Central memory CD8-positive, alpha-beta T cell (primary cell): ENCODE measurements at places on chromosomes 4 and X.

- H3K27ac ChIP-seq, result no peak overlapping the region
- H3K4me1 ChIP-seq, result peaks cover 5% of the 10 kb centered on the region
- peak overlapping the region; percentile 42 for H3K4me3 ChIP-seq
- H3K27me3 ChIP-seq, result peaks cover 70% of the 10 kb centered on the region
Observed at GRCh38 chr4:140252742-140253555, 99.0 kb upstream of the MAML3 start.

- no peak for DNase-seq
- no peak overlapping the region for H3K27ac ChIP-seq
- H3K4me3 ChIP-seq, result no peak overlapping the region
- H3K27me3 ChIP-seq, result no peaks in the 10 kb centered on the region
- H3K36me3 ChIP-seq, result no peaks in the 10 kb centered on the region
- H3K4me1 ChIP-seq, result no peaks in the 10 kb centered on the region
Observed at GRCh38 chr4:28822163-28822562, 1898.0 kb upstream of the PCDH7 start.

- no peaks in the 10 kb centered on the region for H3K36me3 ChIP-seq
- no peak overlapping the region for H3K4me3 ChIP-seq
- no peaks in the 10 kb centered on the region for H3K27me3 ChIP-seq
- DNase-seq, result no peak
- H3K4me1 ChIP-seq, result no peaks in the 10 kb centered on the region
Observed at GRCh38 chr4:125527681-125528080, 212.9 kb downstream of the FAT4 start.

GRCh38 chr4:115972967-115973366 is 859.5 kb upstream of the NDST4 start:
- no peak overlapping the region for H3K27ac ChIP-seq
- H3K36me3 ChIP-seq, result peaks cover 1% of the 10 kb centered on the region
- no peak for DNase-seq
- no peaks in the 10 kb centered on the region for H3K4me1 ChIP-seq
- no peak overlapping the region for H3K4me3 ChIP-seq

GRCh38 chr4:60129740-60130139 is 1070.4 kb upstream of the ADGRL3 start:
- H3K4me1 ChIP-seq, result no peaks in the 10 kb centered on the region
- no peak overlapping the region for H3K27ac ChIP-seq
- DNase-seq, result no peak
- H3K4me3 ChIP-seq, result no peak overlapping the region
- H3K36me3 ChIP-seq, result no peaks in the 10 kb centered on the region
- H3K27me3 ChIP-seq, result no peaks in the 10 kb centered on the region

GRCh38 chr4:44761306-44761705 is 35.0 kb upstream of the GNPDA2 start:
- no peak for DNase-seq
- no peaks in the 10 kb centered on the region for H3K36me3 ChIP-seq
- H3K4me3 ChIP-seq, result no peak overlapping the region

DNA sequence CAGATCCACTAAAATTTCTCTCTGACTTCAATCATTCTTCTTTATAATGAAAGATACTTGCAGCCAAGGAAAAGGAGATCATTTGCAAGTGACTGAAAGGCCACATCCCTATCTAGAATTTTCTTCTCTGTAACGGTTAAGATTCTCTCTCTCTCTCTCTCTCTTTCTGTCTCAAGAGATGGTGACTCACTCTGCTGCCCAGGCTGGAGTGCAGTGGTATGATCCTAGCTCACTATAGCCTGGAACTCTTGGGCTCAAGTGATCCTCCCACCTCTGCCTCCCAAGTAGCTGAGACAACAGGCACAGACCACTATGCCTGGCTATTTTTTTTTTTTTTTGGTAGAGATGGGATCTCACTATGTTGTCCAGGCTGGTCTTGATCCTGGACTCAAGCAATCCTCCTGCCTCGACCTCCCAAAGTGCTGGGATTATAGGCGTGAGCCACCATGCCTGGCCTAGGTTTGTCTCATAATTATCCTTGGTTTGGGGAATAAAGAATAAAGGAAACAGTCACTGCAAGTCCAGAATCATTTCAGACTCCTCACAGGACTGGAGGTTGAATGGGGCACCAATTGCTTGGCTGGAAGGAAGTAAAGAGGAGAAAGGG is 33.3 kb upstream of the GALNT7 start:
- H3K36me3 ChIP-seq, result peaks cover 1% of the 10 kb centered on the region
- H3K4me1 ChIP-seq, result no peaks in the 10 kb centered on the region
- H3K27me3 ChIP-seq, result peaks cover 48% of the 10 kb centered on the region

DNA sequence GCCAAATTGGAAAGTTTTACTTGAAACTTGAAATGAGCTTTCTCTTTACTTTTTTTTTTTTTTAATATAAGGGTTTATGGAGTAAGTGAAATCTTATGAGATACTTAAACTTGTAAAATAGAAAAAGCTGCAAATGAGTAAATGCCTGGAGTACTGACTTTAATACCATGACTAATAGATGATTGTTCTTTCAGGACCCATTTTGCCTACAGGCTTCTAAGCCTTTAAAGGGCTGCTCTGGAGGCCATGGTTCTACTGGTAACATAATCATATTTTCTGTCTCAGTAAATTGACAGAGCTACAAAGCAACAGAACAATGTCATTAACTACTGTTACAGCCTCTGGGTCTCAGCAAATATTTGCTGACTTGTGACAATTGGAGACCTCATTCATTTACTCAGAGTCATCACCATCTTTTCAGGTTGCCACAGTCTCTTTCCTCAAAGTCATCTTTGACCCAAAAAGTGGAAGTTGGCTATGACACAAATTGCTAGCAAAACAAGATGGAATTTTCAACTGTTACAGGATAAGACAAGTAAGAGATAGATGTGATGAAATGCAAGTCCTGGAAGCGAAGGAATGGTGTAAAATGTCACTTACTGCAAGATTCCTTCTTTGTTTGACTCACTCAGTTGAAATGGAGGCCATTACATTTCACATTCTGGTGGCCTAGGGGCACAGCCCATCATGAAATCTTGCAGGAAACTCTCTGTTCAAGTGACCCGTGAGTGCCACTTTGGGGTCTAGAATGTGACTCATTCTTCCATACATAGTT is 132.7 kb downstream of the BTC start:
- H3K27ac ChIP-seq, result no peak overlapping the region
- H3K36me3 ChIP-seq, result no peaks in the 10 kb centered on the region
- peaks cover 20% of the 10 kb centered on the region for H3K27me3 ChIP-seq
- DNase-seq, result no peak
- no peak overlapping the region for H3K4me3 ChIP-seq

DNA sequence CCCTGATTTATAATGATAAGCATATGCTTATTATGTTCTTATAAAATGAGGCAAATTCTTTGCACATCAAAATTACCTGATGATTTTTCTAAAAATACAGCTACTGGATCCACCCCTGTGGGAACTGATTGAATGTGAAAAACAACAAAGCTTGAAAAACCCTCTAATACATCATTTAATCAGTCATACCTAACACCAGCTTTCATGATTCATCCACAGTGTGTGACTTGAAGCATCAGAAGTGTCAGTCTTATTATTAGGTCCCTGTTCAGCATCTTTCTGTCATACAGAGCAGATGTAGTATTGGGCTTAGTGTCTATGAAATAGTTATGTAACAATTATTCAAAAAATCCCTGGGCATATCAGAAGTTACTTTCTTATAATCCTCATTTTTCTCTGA is 671.3 kb upstream of the GALNT7 start:
- H3K4me1 ChIP-seq, result no peaks in the 10 kb centered on the region
- no peaks in the 10 kb centered on the region for H3K27me3 ChIP-seq
- no peak overlapping the region for H3K27ac ChIP-seq
- DNase-seq, result no peak

DNA sequence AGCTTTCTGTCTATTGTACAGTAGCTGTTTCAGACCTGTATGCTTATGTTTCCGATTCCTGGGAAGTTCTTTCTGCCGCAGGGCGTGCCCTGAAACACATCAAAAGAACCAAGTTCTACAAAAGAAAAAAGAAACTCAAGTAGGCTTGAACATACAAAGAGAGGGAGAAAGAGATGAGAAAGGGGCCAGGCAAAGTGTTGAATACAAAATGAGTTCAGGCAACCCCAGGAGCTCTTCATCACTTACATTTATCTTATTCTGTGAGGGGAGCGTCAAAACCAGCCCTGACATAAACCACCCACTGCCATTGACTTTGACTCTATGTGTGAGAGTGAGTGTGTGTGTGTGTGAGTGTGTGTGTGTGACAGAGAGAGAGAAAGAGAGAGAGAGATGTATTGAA is 26.5 kb upstream of the ATOH1 start:
- no peaks in the 10 kb centered on the region for H3K4me1 ChIP-seq
- no peak overlapping the region for H3K27ac ChIP-seq
- no peak for DNase-seq
- no peaks in the 10 kb centered on the region for H3K27me3 ChIP-seq
- no peak overlapping the region for H3K4me3 ChIP-seq

GRCh38 chr4:71237641-71238040 is 101.2 kb upstream of the SLC4A4 start:
- no peak for DNase-seq
- H3K4me1 ChIP-seq, result no peaks in the 10 kb centered on the region
- peaks cover 1% of the 10 kb centered on the region for H3K36me3 ChIP-seq
- H3K27me3 ChIP-seq, result no peaks in the 10 kb centered on the region
- no peak overlapping the region for H3K27ac ChIP-seq

DNA sequence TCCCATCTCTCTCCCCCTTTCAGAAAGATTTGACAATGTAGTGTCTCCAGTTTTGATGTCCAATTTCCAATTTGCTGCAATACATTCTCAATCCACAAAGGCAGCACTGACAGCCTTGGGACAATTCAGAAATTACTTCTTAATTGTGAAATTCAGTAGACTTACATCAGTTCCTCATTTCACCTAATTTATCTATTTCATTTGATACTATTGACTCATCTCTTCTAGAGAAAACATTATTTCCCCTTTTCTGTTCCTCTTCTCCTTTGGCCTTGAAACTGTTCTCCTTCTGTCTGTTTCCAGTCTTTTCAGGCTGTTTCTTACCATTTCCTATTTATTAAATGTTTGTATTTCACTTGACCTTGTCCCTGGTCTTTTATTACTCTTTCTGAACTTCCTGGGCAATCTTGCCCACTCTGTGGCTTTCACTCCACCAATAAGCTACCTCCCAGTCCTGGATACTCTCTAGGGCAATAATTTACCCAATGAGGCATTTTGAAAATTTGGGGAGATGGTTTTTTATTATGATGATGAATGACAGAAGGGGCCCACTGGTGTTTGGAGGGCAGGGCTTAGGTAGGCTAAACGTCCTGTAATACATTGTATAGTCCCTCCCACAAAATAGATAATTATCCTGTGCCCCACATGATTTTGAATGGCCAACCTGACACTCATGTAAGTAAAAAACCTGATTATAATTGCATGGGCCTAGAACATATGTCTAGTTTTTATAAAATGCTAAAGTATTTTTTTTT is 498.0 kb upstream of the BOD1L1 start:
- H3K4me1 ChIP-seq, result no peaks in the 10 kb centered on the region
- H3K4me3 ChIP-seq, result no peak overlapping the region
- H3K27me3 ChIP-seq, result no peaks in the 10 kb centered on the region
- no peaks in the 10 kb centered on the region for H3K36me3 ChIP-seq
- no peak overlapping the region for H3K27ac ChIP-seq

DNA sequence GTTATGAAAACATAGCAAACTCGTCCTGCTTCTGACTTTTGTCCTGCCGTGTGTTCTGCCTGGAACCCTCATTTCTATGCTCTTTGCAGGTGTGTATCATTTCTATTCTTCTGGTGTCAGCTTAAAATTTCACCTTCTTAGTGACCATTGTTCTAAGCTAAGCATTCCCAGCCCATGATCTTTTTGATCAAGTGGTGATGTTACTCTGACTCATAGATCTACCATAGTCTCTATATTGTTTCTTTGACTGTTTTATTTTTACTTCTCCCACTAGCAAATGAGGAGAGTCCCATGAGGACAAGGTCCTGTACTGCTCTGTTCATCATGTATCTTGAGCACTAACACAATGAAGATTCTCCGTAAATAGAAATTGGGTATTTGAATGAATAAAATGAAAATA is 14.1 kb upstream of the CXCL6 start:
- H3K4me3 ChIP-seq, result no peak overlapping the region
- H3K27me3 ChIP-seq, result no peaks in the 10 kb centered on the region
- H3K4me1 ChIP-seq, result no peaks in the 10 kb centered on the region
- H3K36me3 ChIP-seq, result peaks cover 2% of the 10 kb centered on the region
- H3K27ac ChIP-seq, result no peak overlapping the region

- no peaks in the 10 kb centered on the region for H3K27me3 ChIP-seq
- H3K27ac ChIP-seq, result no peak overlapping the region
- no peak overlapping the region for H3K4me3 ChIP-seq
- no peaks in the 10 kb centered on the region for H3K4me1 ChIP-seq
- DNase-seq, result no peak
- no peaks in the 10 kb centered on the region for H3K36me3 ChIP-seq
Observed at GRCh38 chr4:31655328-31655727, 935.2 kb downstream of the PCDH7 start.

DNA sequence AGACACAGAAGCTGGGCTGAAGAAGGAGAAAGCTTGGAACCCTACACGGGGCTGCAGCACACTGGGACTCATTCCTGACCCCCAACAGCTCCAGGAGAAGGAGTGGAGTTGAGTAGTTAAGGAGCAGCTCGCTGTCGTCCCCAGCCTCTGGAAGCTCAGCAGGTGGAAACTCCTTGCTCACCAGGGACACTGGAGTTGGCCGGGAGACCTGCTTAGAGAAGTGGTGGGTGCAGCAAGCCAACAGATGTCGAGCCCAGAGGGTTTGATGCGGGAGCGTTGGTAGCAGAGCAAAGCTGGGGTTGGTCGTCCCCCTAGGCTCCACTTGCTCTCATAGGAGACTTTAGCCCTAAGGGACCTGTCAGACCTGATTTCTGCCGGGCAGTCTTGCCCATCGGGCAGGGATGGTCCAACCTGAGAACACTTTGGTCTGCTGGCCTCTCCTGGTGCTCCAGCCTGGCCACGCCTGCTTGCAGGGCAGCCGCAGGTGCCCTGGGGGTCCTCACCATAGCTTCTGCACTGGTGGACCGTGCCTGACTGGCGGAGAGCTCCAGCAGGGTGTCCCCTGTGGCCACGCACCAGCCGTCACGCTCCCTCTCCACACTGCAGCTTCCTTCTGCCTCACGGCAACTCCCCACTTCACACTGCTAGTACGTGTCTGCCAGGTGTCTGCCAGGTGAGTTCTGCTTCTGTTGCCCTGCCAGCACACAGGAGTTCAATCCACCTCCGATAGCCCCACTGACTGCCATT is 353.7 kb downstream of the GASK1B start:
- no peak for DNase-seq
- no peak overlapping the region for H3K4me3 ChIP-seq
- no peaks in the 10 kb centered on the region for H3K27me3 ChIP-seq

DNA sequence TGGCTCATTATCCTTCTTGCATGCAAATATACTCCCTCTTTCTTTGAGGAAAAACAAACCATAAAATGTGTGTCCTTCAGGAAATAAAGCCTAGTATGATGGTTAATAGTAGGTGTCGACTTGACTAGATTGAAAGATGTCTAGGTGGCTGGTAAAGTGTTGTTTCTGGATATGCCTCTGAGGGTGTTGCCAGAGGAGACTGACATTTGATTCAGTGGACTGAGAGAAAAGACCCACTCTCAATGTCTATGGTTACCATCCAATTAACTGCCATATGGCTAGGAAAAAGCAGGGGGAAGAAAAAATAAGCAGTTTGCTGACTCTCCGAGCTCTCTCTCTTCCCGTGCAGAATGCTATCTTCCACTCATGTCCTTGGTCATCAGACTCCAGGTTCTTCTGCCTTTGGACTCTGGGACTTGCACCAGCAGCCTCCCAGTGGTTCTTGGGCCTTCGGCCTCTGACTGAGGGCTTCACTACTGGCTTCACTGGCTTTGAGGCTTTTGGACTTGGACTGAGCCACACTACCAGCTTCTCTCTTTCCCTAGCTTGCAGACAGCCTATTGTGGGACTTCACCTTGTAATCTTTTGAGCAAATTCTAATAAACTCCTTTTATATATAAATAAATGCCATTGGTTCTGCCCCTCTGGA is 532.1 kb upstream of the HTR2C start:
- H3K36me3 ChIP-seq, result no peaks in the 10 kb centered on the region
- DNase-seq, result no peak
- no peaks in the 10 kb centered on the region for H3K27me3 ChIP-seq
- no peak overlapping the region for H3K4me3 ChIP-seq
